ENCODE measurements at places on chromosomes 1 and 21.

GRCh38 chr21:45866551-45866950 is 115.0 kb upstream of the COL6A1 start:
- no peak for DNase-seq

GRCh38 chr1:198234520-198235251 is 77.9 kb downstream of the NEK7 start:
- no peak for DNase-seq

GRCh38 chr1:118898712-118899111 is 89.4 kb downstream of the TBX15 start:
- DNase-seq, result no peak

- DNase-seq, result no peak
These were observed 1144.6 kb upstream of the ADGRL2 start for GRCh38 chr1:80656014-80656636.

DNA sequence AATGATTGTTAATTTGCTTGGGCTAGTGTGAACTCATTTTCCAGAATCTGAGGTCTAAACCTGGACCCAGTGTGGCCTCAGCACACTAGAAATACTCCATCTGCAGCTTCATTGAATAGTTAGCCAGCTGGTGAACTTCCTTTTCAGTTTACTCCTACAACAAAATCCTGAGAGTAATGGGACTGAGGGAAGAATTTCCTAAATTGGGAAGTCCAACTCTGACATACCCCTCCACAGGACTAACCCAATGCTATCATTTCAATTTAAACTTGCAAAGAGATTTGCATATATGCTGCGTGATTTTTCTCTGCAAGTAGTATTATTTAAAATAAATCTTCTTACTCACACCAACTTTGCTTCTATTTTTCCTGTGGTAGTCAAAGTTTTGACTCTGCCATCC is 27.8 kb upstream of the PIGC start:
- no peak for DNase-seq

DNA sequence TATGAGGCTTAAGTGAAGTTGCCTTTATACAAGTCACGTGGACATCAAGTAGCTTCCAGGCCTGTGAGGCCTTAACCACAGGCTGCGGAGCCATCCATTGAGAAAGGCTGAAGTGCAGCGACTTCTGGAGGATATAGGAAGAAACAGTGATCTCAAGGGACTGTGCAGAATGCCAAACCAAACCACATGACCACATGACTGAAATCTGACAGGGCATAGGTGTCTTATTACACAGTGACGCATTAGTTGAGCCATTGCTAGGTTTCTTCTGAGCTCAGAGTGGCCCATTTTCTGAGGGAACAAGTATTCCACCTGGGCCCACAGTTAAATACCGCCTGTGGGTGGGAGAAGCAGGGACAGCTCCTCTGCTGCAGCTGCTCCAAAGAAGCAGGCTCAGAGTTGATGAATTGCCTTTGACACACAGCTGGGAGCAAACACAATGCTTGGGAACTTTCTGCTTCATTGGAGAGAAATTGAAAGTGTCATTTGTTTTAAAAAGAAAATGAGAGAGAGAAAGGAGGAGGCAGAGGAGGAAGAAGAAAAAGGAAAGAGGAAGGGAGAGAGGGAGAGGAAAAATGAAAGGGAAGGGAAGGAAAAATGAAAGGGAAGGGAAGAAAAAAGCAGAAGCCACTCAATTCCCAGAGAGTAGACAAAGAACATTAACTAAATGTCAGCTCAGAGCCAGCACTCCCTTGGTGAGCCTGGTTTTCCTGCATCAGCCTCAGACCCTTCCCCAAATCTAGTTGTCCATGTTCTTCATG is 94.4 kb downstream of the COLGALT2 start:
- no peak for DNase-seq

- DNase-seq, result no peak
These were observed 5.1 kb downstream of the TLCD4 start for GRCh38 chr1:95122151-95122697.

- no peak for DNase-seq
These were observed 33.4 kb upstream of the PRKACB start for GRCh38 chr1:84110629-84111028.

- no peak for DNase-seq
These were observed 10.6 kb downstream of the CELSR2 start for GRCh38 chr1:109259674-109260557.

DNA sequence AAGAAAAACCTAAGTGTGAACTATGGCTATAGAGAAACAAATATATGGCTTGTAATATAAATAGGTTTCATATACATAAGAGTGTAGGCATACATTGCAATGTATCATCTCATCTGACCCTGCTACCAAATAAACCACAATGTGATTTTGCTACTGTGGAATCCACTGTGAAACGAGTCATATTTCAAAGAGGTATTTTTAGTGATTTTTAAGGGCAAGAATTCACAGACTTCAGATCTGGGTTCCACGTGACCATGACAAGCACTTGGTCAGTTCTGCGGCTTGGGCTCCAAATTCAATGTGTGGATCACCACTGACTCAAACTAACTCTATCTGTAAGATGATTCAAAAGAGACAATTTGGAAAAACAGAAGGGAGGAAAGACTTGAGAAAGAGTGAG is 147.0 kb upstream of the ERG start:
- DNase-seq, result no peak

GRCh38 chr1:219533280-219533679 is 79.6 kb downstream of the ZC3H11B start:
- no peak for DNase-seq

GRCh38 chr1:1755852-1756251 is 22.4 kb downstream of the NADK start:
- no peak for DNase-seq

GRCh38 chr1:22628698-22629444 is 7.6 kb upstream of the C1QA start:
- DNase-seq, result no peak

GRCh38 chr1:241215203-241215602 is 141.8 kb downstream of the RGS7 start:
- DNase-seq, result no peak

GRCh38 chr1:153365696-153366095 is 8.0 kb downstream of the S100A9 start:
- DNase-seq, result no peak

DNA sequence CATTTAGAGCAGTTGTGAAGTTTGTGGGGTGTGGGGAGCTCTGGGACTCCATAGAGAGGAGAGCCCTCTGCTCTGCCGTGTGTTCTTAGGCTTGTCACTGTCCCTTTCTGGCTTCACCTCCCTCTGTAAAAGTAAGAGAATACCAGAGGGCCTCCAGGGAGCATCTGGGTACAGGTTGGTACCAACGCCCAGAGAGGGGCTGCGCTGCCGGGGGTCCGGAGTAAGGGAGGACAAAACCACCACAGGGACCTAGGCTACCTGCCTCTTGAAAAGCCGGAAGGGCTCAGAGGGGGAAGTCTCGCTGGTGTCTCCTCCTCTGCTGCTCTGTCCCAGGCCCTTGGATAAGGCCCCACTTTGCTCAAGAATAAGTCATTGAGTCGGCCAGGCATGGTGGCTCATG is 3.1 kb upstream of the TINAGL1 start:
- DNase-seq, result no peak

GRCh38 chr1:1621173-1622009 is 6.1 kb downstream of the MIB2 start:
- no peak for DNase-seq

DNA sequence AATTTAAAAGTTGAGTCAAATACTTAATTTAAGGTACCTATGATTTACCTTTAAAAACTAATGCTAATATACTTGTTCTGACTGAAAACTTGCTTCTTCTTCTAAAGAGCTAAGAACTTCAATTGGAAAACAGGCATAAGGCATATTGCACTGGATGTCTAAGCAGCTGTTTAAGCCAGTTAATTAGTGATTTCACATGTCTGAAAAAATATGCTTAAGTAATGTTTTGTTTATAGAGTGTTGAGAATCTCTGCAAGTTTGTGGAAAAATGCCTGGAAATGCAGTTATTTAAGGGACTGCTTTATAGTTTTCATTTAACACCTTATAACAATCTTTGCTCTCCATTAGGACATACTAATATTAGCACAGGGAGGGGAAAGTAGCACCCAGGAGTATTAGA is 28.2 kb downstream of the UBE2U start:
- no peak for DNase-seq

- DNase-seq, result no peak
These were observed 83.0 kb upstream of the IVNS1ABP start for GRCh38 chr1:185400052-185400451.

DNA sequence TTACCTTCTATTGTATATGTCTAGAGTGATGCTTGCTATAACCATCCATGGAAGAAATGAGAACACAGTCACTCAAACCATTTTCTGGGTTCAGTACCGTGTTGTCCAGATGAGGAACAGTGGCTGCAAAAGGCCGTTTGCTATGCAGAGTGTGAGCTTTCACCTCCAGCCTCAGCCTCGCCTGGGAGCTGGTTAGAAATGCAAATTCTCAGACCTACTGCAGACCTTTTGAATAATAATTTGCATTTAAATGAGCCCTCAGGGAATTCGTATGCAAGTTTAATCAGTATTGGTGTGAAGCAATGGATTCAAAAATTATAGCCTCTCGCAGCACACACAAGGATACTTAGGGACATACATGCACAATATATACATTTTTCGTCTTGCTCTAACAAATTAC is 24.1 kb downstream of the KCNJ15 start:
- DNase-seq, result no peak

DNA sequence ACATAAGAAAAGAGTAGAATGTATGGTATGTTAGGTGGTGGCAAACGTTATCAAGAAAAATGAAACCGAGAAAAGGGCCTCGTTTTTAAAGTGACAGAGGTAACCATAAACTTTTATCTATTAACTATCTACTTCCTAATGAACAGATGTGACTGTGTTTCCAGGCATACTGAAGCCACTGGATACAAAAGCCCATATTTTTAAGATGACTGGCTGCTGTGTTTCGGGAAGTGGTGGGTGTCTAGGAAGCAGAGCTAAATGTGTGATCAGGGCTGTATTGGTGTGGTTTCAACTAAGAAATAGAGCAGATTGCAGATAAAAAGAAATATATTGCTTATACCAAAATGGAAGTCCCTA is 71.8 kb downstream of the CHRM3 start:
- no peak for DNase-seq

GRCh38 chr1:18649693-18650370 is 19.2 kb downstream of the PAX7 start:
- no peak for DNase-seq

GRCh38 chr1:29240986-29241385 is 4.7 kb downstream of the PTPRU start:
- DNase-seq, result no peak

GRCh38 chr21:38942748-38943211 is 137.1 kb downstream of the ETS2 start:
- no peak for DNase-seq

- DNase-seq, result no peak
These were observed 183.4 kb upstream of the PTBP2 start for GRCh38 chr1:96538111-96538641.

DNA sequence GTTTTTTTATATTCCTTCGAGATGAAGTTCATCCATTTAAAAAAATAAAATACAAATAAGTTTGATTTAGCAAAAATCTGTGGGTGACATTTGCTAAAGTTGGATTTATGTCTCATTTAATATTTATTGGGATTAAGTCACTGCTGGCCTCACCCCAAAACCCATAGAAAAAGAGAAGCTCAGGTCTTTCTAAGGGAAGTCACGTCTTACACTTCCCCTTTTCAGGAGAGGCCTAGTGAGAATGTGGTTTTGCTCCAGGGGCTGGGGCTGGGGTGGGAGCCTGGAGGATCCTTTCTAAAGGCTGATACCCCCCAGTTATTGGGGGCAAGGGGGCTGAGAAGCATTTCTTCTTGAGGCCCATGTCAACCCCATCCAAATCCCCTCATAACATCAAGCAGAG is 300.3 kb downstream of the DSCAM start:
- no peak for DNase-seq

GRCh38 chr1:187605736-187606135 is 777.0 kb downstream of the PLA2G4A start:
- no peak for DNase-seq

Measured in stimulated activated CD8-positive, alpha-beta memory T cell treated with anti-CD3 and anti-CD28 coated beads, Interleukin-12 subunit alpha, Interleukin-12 subunit beta, amount 100 ng/mL, for 1 hour (primary cell).